ENCODE measurements at places on chromosomes 16 and 17.

GRCh38 chr17:57366558-57367351 lies 110.4 kb downstream of the MSI2 start:
- no peak for DNase-seq

DNA sequence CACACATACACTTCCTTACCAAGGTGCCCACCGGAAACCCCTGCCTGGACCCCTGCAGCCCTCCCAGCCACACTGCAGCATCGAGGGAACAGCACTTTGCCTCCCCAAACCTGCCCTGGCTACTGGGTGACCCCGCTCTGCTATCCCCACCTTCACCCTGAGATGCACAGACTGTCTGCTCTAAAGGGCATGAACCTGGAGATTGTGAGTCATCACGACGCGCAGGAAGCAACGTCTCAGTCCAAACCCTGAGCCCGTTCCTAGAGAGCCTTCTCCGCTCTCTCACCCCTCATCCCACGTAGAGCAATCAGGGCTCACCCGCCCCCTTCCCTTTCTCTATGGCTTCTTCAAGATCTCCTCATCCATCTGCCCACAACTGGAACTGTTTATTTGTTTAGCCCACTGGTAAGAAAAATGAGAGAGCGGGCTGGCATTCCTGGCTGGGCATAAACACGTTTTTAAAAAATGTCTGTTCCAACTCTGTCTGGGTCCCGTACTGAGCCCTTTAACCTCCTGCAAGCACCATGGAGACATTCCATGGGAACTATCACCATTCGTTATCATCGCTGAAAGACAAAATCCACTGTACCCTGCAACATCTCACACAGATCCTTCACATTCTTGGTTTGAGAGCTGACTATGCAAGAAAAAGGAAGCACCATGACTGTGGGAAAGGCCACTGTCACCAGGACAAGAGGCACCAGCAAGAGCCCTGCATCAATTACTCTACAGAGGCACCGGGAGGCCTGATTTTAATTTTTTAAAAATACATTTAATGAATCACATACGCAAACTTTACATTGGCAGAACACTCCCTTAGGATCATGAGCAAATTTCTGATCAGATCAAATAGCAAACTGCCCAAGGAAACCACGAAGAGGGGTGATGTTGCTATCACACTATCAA lies 28.2 kb downstream of the ZFHX3 start:
- peak; percentile 26 for DNase-seq

DNA sequence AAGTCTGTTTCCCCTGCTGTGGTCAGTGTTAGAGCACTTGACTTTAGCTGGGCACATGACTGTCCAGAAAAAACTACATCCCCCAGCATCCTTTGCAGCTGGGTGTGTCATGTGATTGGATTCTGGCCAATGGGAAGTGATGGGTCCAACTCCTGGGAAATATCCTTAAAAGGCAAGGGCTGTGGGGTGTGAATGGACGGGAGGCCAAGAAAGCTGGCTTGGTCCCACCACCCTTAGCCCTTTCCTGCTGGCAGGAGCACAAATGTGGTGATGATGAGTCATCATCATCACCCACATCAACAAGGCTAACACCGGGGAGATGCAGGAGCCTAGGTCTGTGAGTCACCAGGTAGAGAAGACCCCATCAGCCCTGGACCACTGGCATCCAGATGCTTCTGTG lies 341.7 kb downstream of the C16orf95 start:
- DNase-seq = peak; percentile 39

DNA sequence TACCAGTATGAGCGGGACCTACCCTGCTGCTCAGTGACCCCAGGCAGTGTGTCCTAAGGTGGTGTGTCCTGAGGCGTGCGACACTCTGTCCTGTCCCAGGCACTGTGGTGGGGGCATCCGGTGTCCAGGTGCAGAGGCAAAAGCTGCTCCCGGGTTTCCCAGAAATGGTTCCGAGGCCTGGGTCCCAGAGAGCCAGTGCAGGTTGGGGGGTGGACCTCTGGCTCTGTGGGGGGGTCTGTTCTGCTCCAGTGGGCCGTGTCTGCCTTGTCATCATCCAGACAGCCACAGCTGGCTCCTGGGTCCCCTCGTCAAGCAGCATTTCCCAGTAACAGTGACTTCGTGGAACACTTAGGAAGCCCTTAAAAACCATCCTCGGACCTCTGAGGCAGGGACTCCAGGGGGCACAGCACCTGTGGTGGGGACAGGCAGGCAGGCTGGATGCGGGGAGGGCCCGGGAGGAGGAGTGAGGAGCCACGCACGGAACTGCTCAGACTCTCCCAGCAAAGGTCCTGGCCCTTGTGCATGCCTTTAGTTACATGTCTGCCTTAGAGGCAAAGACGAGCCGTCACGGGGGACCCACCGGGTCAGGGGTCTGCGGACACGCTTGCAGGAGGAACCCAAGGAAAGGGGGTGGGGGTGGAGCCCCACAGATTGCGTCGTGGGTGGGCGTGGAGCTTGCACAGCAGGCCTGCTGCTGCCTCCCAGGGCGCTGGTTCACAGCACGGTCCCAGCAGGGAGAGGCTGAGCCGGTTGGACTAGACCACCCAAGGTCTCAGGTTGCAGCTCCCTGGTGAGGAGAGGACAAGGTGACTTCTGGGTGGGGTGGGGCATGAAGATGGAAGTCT lies 5.6 kb downstream of the SLC16A3 start:
- no peak for DNase-seq

GRCh38 chr16:10922328-10923145 lies 19.7 kb downstream of the DEXI start:
- DNase-seq = peak; percentile 90

DNA sequence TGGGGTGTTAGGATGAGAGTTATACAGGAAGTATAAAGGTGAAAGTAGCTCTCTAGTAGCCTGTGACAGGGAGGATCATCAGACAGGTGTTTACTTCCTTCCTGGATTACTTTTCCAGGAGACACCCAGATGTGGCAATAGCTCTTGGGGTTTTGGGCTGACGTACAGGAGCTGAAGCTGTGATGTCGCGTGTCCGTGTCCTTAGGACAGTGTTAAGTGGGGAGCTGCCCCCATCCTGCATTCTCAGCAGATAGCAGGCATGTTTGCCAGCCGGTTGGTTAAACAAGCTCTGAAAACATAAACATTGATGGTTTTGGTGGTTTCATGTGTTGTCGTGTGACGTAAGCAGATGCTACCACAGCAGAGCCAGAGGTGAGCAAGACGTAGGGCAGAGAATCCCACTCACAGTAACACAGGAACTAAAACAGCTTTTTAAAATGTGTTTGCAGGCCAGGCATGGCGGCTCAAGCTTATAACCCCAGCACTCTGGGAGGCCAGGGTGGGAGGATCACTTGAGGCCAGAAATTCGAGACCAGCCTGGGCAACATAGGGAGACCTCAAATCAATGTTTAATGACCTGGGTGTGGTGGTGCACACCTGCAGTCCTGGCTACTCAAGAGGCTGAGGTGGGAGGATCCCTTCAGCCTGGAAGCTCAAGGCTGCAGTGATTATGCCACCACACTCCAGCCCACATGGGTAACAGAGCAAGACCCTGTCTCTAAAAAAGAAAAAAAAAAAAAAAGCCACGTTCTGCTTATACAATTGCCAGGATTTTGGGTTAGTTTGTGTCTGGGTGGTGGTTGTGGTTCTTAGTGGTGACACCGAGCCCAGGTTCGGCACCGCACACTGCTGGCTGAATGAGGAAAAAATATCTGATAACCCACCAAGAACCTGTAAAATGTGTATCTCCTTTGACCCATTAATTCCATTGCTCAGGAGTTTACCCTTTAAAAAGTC lies 18.2 kb upstream of the IL17C start:
- DNase-seq = no peak

DNA sequence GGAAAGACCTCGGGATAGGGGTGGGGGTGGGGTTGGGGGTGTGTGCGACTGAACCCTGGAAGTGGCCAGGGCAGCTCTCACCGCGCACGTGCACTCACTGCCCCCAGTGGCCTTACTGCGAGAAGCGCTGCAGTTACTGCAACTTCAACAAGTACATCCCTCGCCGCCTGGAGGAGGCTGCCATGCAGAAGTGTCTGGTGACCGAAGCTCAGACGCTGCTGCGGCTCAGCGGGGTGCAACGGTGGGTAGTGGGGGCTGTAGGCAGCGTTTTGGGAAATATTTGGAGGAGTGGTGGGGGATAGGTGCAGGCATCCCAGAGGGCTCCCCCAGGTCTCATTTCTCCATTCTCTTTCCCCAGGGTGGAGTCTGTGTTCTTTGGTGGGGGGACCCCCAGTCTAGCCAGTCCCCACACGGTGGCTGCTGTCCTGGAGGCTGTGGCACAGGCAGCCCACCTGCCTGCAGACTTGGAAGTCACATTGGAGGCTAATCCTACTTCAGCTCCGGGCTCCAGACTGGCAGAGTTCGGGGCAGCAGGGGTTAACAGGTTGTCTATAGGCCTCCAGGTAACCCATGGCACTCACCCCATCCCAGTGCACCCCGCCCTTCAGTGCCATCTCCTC lies 972 bp downstream of the RSAD1 start:
- peak; percentile 91 for DNase-seq

- peak; percentile 55 for DNase-seq
Measured at GRCh38 chr17:43140396-43141332, 15.5 kb upstream of the BRCA1 start.

DNA sequence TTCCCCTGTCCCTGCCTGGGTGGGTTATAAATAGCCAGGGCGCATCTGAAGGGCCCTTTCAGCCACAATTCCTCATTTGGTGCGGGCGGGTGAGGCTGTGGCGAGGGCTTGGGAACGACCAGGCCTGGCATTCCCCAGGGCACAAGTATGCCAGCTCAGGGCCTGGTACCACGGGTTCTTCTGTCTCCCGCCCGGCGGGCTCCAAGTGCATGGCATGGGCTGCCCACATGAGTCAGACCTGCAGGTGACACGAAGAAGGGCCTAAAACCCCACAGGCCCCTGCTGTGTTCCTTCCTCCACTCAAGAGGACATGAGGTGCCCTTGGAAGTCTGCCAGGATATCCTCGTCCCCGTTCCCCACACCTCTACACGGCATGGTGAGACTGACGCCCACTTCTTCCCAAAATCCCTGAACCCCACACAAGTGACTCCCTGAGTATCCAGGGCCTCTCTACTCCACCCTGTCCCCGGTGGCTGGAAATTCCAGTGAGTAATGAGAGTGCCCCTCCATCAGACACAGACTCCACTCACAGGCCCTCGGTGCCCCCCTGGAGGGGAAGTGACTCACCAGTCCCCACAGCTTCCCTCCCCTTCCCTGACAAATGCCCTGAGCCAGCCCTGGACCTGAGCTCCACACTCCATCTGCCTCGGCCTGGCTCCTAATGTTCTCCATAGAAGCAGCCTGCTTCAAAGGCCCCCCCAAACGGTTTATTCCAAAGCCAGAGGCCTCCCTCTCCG lies 68.8 kb downstream of the ABR start:
- peak; percentile 73 for DNase-seq

DNA sequence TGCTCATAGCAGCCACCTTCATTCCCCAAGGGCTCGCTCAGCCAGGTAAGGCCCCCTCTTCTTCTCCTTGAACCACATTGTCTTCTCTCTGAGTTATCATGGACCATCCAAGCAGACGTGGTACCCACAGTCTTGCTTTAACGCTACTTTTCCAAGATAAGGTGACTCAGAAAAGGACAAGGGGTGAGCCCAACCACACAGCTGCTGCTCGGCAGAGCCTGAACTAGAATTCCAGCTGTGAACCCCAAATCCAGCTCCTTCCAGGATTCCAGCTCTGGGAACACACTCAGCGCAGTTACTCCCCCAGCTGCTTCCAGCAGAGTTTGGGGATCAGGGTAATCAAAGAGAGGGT lies 272 bp downstream of the CCL2 start:
- DNase-seq = no peak

DNA sequence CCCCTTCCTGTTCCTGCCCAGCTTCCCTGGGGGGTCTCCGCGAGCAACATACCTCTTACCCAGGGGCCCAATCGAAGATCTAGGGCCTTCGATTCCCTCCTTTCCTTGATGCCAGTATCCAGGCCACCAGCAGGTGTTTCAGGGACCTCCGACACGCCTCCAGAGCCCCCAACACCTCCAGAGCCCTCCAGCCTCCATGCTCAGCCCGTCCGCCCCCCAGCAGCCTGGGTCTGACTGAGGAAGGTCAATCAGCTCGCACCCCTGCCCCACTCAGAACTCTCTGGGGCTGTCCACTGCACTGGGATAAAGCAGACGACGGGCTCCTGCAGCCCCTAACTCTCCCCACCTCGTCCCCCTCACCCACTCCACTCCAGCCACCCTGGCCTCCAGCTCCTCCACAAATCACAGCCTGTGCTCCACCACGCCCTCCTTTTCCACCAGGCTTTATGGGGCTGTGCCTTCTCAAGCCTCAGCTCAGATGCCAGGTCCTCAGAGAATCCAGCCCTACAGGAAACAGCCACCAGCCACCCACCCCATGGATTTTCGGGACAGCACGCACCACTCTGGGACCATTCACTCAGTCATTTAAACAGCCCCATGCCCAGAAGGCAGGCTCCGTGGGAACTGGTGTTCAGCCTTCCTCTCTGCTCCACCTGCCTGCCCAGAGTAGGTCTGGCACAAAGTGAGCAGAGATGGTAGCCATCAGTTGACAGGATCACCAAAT lies 247.1 kb downstream of the RBFOX3 start:
- no peak for DNase-seq

All from suppressor macrophage (primary cell).